ENCODE measurements at places on chromosomes 2 and 18. TPM values are rescaled to one million over a fixed set of nuclear protein-coding genes. Genes with fewer than 3 reads are reported as not detected.

GRCh38 chr2:709138-709765 is 32.0 kb upstream of the TMEM18 start:
- no peak for DNase-seq

GRCh38 chr2:105294844-105295481 is 34.6 kb downstream of the TGFBRAP1 start:
- DNase-seq: no peak

DNA sequence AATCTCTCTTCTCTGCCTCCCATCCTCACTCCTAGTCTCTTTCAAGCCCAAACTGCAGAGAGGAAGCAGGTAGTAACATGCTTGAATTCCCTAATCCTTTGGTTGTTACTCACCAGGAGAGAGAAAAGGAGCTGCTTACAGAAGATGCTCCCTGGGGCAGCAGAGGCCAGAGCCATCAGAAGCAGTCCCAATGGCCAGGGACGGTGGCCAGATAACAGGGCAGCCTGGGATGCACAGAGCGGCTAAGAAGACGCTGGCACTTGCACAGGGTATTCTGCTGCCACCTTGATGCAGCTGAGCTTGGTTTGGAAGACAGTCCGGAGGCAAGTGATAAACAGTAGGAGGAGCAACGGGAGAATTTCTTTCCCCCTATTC is 250 bp downstream of the DSC1 start:
- DNase-seq: no peak

DNA sequence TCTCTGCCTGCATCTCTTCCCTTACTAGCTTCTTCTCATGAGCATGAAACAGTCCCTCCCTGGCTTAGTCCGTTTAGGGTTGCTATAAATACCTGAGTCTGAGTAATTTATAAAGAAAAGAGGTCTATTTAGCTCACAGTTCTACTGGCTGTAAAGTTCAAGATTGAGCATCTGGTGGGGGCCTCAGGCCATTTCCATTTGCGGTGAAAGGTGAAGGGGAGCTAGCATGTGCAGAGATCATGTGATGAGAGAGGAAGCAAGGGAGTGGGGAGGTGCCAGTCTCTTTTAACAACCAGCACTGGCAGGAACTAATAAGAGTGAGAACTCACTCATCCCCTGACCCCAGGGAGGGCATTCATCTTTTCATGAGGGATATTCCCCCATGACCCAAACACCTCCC is 26.8 kb downstream of the RHBDD1 start:
- DNase-seq: no peak

DNA sequence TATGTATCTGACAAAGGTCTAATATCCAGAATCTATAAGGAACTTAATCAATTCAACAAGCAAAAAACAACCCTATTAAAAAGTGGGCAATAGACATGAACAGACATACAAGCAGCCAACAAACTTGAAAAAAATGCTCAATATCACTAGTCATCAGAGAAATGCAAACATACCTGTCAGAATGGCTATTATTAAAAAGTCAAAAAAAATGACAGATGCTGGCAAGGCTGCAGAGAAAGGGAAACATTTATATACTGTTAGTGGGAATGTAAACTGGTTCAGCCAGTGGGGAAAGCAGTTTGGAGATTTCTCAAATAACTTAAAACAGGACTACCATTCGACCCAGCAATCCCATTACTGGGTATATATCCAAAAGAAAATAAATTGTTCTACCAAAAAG is 21.6 kb downstream of the SESTD1 start:
- DNase-seq: no peak

The RNF138 gene
- 87.8 TPM for total RNA-seq

Measured in CD8-positive, alpha-beta memory T cell (primary cell).